ENCODE measurements at places on chromosomes 4 and X.

DNA sequence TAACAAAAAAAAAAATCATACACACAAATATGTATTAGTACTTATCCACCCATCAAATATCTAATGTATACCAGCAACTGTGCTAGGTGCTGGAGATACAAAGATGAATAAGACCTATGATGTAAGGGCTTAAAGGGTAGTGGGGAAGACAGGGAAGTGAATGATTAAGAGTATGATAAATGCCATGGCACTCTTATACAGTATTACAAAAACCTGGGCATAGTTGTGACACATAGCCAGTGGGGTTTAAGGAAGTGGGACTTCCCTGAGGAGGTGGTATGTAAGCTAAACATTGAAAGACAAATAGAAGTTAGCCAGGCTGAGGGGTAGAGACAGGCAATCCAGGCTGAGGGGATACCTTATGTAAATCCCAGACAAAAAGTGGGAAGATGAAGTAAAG lies 23.5 kb downstream of the CHM start:
- no peak for DNase-seq

DNA sequence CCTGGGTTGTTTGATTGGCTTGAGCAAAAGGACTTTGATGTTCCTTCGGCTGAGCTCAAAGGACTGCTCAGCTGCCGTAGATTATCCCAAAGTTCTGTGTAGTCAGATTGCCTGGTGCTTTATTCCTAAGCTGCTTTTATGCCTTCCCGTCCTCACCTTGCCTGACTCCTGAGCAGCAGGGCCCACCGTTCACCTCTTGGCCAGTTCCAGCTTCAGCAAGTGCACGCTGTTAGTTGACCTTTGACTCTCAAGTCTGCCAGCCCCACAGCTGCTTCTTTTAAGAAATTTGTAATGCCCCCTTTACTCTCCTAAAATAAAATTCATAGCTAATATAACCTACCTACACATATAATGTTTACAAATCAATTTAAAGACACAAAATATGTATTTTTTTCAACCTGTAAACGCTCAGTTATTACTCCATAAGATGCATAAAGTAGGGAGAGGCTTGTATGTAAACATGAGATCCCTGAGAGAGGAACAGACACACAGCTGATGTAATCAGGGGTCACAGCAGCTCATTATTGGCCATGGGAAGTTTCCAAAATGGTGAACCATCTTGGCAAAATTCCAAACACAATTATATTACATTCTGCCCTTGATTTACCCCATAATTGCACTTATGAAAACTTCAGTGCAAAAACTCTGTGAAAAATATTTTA lies 28.6 kb downstream of the UCHL1 start:
- DNase-seq = no peak

DNA sequence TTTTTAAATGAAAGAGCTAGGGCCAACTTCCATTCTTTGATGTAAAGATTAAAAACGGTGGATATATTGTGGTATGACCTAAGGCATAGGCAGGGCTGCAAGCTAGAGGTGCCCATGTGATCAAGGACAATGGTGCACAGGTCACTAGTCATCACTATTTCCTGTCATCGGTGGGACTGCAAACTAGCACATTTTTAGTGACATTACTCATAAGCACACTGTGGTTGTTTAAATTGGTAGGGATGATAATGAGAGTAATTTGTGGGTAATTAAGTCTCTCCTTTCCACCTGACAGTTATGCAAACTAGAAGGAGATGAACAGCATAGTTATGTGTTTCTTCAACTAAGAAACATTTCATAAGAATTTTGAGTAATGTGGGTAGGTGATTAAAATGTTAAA lies 85.4 kb downstream of the GPRIN3 start:
- no peak for DNase-seq

- no peak for DNase-seq
Measured at GRCh38 chrX:77742788-77743476, 43.1 kb downstream of the ATRX start.

DNA sequence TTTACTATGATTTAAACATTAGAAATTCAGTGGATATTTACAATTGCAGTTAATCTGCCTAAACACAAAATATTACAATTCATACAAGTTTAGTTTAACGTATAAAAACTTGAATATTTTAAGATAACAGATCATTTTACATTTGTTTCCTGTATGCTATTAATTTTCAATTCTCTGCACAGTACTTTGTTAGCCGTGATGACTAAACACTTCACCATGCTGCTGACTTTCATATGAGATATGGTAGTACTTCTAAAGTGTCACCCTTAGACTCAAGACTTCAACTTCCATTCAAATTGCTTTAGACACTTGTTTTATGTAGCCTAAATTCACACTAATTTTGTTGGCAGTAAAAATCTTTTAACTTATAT lies 1646.4 kb upstream of the ADGRL3 start:
- no peak for DNase-seq

DNA sequence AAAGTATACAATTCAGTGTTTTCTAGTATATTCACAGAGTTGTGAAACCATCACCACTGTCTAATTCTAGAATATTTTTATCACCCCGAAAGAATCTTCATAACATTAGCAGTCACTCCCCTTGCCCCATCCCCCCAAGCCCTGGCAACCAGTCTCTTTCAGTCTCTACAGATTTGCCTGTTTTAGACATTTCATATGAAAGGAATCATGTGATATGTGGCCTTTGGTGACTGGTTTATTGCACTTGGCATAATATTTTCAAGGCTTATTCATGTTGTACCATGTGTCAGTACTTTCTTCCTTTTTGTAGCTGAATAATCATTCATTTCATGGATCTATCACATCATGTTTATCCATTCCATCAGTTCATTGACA lies 371.7 kb downstream of the AFF2 start:
- no peak for DNase-seq

GRCh38 chr4:147332091-147332490 lies 148.8 kb upstream of the EDNRA start:
- no peak for DNase-seq
